ENCODE measurements at places on chromosomes 2 and 18. TPM values are rescaled to one million over a fixed set of nuclear protein-coding genes. Genes with fewer than 3 reads are reported as not detected.

Gene TEKT4
- total RNA-seq, result not detected

Gene ALPP
- total RNA-seq, result not detected

Gene TXNDC9
- total RNA-seq, result 82.5 TPM

Gene MAB21L4
- total RNA-seq, result not detected
